ENCODE measurements at places on chromosomes 2 and 18.

- no peak for DNase-seq
These were observed 75.3 kb upstream of the PNPT1 start for GRCh38 chr2:55768991-55769390.

- no peak for DNase-seq
These were observed 90.9 kb downstream of the DOK6 start for GRCh38 chr18:69491576-69491975.

- DNase-seq = no peak
These were observed 4.9 kb downstream of the PAX3 start for GRCh38 chr2:222293660-222294630.

GRCh38 chr18:50749945-50750344 lies 69.9 kb downstream of the MRO start:
- no peak for DNase-seq

DNA sequence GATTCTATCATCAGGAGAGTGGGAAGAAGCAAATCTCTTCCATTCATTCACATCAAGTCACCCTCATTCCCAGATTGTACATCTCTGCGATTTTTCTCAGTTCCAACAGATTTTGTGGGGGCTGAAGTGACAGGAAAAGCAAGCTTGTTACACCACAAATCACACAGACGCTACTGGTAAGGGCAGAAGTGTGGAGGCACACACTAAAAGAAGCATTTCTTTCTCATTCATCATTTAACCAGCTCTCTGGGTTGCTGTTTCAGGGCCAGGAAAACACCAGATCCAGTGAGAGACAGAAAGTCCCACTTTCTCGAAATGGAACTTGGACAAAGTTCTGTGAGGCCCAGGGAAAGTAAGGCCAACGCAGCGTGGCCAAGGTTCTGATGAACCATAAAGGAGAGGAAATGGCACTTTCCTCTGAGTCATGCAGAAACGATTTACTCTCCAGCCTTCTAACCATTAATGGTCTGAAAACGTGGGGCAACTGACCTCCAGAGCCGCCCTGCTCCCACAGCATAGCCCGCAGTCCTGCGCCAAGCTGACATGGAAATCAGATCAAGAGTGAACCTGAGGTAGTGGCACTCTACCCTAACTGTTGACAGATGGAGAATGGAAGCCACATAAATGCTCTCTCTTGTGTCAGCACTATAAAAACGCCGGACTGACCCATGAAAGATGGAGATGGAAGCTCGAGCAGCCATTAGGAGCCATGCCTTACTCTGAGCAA lies 191.0 kb downstream of the C1D start:
- DNase-seq = no peak

DNA sequence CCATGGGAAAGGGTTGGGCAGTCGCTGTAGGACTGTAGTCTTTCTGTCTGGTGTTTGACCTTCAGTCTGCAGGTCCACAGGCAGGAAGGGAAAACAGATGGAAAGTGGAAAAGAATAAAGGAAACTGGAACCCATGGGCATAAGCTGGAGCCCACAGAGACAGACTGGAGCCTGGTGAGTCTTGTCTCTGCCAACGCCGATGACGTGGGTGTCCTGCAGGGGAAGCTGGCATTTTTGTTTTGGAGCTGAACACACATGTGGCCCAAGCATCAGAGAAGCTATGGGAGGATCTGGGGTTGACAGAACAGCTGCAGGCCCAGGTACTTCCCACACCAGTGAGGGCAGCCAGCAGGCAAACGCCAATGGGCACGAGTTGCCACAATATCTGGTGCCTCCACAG lies 28.2 kb upstream of the SOCS6 start:
- no peak for DNase-seq

- DNase-seq = no peak
These were observed 563.6 kb upstream of the PKDCC start for GRCh38 chr2:41483982-41484857.

DNA sequence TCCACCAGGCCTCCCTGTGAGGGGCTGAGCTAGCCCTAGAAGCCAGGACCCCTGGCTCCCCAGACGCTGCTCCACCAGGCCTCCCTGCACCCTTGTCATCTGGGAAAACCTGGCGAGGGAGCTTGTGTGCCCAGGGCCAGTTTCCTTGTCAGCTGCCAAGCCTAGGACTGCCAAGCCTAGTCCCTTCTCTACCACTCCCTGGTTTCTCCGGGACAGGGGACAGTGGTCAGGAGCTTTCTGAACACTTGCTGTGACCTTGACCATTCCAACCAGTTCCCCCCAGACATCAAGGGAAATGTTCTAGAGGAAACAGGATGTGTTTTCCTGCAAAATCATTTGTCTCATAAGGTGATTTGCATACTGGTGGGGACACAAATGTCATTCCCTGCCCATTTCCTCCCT lies 41.3 kb upstream of the MRPL33 start:
- no peak for DNase-seq

DNA sequence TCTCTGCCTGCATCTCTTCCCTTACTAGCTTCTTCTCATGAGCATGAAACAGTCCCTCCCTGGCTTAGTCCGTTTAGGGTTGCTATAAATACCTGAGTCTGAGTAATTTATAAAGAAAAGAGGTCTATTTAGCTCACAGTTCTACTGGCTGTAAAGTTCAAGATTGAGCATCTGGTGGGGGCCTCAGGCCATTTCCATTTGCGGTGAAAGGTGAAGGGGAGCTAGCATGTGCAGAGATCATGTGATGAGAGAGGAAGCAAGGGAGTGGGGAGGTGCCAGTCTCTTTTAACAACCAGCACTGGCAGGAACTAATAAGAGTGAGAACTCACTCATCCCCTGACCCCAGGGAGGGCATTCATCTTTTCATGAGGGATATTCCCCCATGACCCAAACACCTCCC lies 26.8 kb downstream of the RHBDD1 start:
- no peak for DNase-seq

DNA sequence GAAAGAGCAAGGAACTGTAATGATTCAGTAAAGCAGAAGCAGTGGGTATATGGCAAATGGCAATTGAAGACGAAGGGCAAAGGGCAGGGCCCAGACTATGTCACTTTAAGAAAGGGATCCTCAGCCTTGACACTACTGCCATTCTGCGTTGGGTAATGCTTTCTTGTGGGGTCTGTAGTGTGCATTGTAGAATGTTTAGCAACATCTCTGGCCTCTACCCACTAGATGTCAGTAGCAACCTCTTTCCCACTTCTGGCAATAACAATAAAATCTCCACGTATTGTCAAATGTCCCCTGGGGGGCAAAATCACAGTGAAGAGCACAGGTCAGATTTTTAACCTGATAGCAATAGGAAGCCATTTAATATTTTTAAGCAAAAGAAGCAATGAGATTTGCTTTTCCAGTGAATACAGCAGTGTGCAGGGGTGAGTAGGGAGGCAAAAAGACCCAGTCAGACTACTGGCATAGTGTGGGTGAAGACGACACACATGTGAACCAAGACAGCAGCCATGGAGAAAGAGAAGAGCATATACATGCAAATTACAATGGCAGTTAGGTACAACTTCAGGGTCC lies 209.5 kb downstream of the DYM start:
- no peak for DNase-seq

DNA sequence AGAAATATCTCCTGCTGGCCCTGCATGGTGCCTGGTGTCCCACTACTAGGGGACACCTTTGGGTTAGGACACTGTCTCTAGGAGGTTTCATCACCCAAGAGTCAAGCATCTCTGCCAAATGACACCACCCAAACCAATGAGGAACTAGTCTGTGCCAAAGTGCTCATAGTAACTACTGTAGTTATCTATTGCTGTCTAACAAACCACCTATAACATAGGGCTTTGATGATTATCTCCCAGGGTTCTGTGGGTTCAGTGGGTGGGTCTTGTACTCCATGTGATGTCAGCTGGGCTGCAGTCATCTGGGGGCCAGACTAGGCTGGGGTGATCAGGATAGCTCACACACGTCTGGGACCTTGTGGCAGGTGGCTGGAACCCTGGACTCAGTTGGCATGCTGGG lies 59.8 kb downstream of the EPAS1 start:
- DNase-seq = no peak

GRCh38 chr2:106531676-106532214 lies 44.6 kb downstream of the CD8B2 start:
- no peak for DNase-seq

GRCh38 chr18:59189008-59189407 lies 30.9 kb upstream of the GRP start:
- no peak for DNase-seq

DNA sequence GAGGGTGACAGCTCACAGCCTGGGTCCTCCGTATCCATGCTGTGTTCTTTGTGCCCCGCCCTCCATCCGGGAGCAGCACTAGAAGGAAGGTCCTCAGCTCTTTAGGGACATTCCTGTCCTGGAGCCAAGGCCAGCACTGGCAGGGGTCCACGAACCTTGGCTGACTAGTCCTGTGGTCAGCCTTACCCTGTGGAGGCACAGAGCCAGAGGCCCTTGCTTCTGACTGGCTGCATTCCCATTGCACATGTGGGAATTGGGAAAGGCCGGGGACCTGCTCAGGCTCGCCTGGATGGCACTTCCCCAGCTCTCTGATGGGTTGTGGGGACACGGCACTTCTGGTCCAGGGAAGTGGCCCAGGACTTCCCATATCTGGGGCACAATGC lies 24.9 kb upstream of the RHOB start:
- DNase-seq = no peak

GRCh38 chr2:231865222-231865621 lies 61.0 kb downstream of the NPPC start:
- no peak for DNase-seq

GRCh38 chr2:40279482-40279881 lies 172.4 kb downstream of the SLC8A1 start:
- DNase-seq = no peak

- no peak for DNase-seq
These were observed 1.5 kb downstream of the ATP6V1B1 start for GRCh38 chr2:70936979-70937811.

GRCh38 chr2:231197706-231198290 lies 633 bp upstream of the ARMC9 start:
- no peak for DNase-seq

GRCh38 chr2:120472031-120472430 lies 126.1 kb downstream of the INHBB start:
- no peak for DNase-seq

DNA sequence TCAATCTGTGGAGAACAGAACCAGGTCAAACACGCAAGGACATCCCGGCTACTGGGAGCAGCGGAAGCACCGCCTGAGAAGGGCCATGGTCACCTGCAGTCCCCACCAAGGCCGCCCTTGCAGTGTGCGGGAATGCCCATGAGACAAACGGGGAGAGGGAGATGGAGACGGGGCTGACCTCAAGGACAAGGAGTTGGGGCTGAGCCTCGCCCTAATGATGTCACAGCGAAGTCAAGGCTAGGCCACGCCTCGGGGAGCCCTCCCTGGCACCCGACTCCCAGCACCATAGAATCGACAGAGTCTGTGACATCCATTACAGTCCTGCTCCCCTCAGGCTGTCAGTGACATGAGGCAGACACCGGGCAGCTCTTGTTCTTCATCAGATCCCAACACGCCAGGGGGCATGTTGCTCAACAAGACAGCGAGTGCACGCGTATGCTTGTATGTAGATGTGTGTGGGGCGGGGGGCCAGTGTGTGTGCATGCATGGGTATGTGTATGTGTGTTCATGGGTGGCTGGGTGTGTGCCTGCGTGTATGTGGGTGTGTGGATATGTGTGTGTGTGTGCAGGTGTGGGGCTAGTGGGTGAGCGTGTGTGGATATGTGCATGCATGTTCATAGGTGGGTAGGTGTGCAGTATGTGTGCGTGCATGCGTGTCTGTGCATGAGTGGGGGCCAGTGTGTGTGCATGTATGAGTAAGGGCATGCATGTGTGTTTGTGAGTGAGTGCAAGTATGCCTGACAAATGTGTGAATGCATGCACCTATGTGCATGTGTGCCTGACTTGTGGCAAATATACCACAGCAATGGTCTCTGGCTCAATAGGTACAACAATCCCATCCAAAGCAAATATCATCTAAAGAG lies 57.0 kb downstream of the ANKMY1 start:
- DNase-seq = no peak

DNA sequence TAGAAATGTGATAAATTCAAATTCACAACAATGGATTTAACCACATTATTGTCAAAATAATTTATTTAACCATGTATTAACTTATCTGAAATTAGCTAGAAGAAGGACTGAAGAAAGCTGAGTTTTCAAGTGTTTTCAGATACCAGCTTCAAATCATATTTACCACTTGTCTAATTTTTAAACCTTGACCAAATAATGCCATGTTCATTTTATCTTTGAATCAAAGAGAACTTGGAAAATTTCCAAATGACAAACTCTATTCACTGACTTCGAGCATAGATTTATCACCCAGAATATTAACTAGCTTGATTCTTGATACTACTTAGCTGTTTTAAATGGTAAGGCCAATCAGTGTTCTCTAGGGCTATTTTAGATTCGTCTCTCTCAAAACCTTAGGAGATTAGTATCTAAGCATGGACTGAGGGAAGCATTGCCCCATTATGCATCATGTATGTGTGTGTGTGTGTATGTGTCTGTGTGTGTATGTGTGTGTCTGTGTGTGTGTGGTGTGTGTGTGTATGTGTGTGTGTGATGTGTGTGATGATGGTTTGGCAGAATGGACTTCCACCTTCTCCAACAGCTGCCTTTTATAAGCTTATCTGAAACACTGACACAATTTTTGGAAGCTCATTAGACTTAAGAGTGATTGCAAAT lies 667.5 kb upstream of the FANCL start:
- no peak for DNase-seq

- DNase-seq = no peak
These were observed 98.2 kb downstream of the MRO start for GRCh38 chr18:50721451-50722120.

GRCh38 chr2:184875212-184875611 lies 276.9 kb downstream of the ZNF804A start:
- DNase-seq = no peak

- DNase-seq = no peak
These were observed 100.1 kb downstream of the THADA start for GRCh38 chr2:43495727-43496126.

GRCh38 chr2:61841286-61841685 lies 12.6 kb downstream of the FAM161A start:
- no peak for DNase-seq

DNA sequence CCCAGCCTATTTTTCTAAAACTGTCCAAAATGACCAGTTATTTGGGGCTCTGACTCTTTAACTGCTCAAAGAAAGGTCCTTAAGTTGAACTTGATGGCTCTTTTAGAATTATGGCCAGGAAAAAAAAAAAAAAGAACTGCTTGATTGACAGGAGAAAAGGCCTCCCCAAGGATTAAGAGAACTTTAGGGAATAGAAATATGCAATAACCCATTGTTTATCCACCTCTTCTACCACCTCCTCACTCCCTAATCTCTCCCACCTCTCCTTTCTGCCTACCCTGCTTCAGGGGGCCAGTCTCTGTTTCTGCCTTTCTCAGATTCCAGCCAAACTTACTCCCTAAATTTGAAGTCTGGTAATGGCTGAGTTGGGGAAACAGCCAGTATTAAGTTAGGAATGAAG lies 5.7 kb upstream of the STRN start:
- DNase-seq = no peak
